Fibroblast of lung (primary cell): ENCODE measurements at places on chromosomes 11 and 22.
A peak's percentile ranks its signal among the peaks of the same experiment; 100 is the strongest.

GRCh38 chr11:86888164-86889000 is 66.8 kb downstream of the FZD4 start:
- DNase-seq = peak; percentile 92

- peak; percentile 5 for DNase-seq
Measured at GRCh38 chr11:112962579-112963367, 1.6 kb downstream of the NCAM1 start.

DNA sequence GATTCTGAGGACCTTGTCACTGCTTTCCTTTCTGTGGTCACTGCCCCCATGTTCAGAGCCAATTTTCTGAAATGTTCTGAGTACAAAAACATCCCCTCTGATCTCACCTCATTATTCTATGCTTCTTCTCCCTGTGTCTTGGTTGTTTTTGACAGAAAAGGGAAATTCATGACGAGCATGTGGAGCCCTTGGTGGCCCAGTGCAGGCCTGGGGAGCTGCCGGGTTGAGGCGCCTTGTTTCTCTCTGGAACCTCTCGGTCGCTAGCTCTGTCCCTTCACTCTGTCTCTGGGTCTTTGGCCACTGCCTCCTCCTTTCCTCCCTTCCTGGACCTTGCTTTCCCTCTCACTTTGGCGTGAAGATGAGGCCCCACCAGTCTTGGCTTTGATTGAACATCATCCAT is 63.0 kb upstream of the THY1 start:
- DNase-seq = no peak

DNA sequence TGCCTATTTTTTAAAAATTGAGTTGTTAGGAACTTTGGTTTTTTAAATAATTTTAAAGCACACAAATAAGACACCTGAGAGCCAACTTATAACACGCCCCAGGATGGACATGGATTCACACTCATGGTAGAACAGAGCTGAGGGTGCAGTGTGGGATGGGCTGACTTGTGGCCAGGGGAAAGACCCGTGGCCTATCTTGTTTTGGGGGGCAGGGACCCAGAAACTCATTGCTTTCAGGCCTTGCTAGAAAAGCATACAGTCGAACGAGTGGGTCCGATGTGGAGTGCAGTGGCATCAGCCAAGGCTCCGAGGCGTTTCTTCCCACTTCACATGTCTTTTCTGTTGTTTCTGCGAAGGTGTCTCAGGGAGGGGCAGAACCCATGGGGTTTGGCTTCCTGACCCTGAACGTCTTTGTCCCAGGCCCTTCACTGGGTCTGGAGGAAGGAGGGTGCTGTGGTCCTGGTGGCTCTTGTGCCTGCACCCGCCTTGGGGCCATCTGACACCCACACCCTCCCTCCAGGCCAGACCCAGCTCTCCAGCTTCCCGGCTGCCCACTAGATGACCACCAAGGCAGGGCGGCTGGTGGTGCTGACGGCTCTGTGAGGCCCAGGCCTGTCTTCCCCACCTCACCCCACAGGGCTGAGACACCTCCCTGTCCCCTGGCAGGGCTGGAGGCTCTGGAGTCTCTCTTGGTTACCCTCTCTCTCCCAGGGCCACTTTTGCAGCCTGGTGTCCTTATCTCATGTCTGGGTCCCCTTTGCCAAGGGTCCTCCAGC is 120.8 kb downstream of the KCNQ1 start:
- DNase-seq = no peak

GRCh38 chr22:17243524-17243923 is 24.3 kb upstream of the ADA2 start:
- DNase-seq = no peak

DNA sequence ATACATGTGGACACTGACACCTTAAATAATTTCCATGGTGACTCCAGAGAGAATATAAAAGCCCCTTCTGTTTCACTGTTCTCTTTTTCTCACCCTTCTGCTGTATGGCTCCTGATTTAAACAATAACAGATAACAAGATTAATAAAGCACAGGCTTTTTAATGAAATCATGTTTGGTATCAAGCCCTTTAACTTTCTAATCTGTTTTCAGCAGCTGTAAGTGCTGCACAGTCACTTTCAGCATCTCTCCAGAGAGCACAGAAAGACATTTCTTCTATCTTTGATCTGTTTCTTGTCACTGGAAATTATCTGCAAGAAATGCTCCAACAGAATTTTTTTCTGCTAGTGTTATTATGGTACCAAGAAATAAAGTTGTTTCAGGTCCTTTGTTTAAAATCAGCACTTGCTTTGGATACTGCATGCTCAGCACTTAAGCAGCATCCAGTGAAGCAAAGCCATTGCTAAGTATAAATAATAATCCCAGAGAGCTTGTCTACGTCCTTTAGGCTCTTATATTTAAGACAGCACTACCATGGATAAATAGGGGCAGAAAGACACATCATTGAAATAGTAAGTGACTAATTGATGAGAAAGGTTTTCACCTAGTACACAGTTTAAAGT is 134.2 kb upstream of the CARD18 start:
- no peak for DNase-seq

- no peak for DNase-seq
Measured at GRCh38 chr11:120185706-120186455, 25.0 kb upstream of the OAF start.
